ENCODE measurements at places on chromosomes 3 and 15.

DNA sequence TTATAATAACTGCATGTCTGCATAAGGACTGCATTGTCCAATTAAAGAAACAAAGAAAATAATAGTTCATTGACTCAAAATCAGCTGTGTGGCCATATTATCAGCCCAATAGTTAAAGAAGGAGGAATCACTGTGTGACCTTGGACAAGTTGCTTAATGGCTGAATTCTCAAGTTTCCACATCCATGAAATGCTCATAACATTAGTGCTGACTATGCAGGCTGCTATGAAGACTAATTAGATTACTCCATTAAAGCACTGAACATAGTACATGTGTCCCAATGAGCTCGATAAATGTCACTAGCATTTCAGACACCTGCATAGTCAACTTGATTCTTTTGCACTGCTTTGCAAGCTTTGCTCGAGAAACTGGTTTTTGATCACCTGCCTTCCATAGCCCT, 111.1 kb upstream of the WNT5A start:
- DNase-seq = no peak

GRCh38 chr3:150635526-150635925, 32.4 kb downstream of the SELENOT start:
- peak; percentile 54 for DNase-seq

DNA sequence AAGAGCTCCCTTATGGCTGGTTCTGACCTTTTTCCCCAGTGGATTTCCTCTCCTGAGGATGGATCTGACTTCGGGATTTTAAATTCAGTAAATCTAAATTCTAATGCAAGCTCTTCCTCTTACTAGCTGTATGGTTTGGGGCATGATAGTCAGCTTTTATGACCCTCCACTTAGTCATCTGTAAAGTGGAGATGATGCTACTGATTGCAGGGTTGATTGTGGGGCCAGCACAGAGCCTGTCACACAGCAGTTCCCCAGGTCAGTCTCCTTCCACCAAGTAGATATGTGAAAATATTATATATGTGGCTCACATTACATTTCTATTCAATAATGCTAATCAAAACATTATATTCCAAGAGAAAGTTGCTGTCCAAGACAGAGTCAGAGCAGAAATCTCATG, 141.3 kb upstream of the UBE2E1 start:
- no peak for DNase-seq

DNA sequence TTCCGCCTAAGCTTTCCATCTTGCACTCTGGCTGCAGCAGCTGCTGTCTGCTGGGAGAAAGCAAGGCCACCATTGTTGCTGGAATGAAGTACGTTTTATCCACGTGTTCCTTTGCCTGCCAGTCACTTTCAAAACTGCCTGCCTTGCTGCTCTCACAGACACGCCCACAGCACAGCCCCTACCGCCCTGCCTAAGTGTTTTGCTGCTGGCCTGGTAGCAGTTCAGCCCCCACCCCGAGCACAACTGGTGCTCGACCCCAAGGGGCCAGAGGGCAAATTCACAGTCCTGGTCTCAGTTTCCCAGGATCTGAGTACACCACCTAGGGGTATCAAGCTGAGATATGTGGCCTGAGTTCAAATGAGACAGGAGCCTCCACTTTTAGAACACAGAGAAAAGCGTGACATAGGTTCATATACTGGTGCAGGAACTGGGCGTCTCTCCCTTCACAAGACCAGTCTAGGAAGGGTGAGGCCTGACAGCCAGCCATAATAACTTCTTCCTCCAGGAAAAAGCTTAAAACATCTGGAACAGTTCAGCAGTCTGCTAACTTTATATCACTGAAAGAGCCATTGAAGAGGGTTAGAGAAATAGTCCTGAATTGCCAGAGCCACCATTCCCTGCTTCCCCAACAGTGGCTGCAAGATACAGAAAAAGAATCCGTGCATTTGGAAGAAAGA, 1012.3 kb downstream of the ZPLD1 start:
- DNase-seq = no peak
